Activated T-helper 1 cell treated with Interleukin-2 at 50 U/mL for 16 hours (primary cell): ENCODE measurements at places on chromosomes 6 and 20.

- no peak for DNase-seq
Measured at GRCh38 chr20:44357555-44358125, 2.1 kb downstream of the HNF4A start.

DNA sequence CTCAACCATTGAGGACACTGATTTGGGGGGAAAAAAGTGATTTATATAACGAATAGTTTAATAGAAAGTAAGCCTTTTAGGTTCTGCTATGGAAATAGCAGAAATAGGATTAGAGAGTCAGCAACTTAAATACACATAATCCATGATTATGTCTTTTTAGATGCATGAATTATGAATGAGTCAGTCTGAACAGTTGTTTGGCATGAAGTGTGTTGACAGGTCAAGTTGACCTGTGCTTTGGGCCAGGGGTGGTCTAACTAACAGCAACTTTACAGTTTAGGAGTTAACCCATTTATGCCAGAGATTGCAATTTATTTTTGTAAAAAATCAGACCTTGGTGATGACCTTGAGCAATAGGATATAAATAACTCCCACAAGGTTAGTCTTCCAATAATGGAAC lies 191.3 kb downstream of the MTFR2 start:
- DNase-seq, result no peak

DNA sequence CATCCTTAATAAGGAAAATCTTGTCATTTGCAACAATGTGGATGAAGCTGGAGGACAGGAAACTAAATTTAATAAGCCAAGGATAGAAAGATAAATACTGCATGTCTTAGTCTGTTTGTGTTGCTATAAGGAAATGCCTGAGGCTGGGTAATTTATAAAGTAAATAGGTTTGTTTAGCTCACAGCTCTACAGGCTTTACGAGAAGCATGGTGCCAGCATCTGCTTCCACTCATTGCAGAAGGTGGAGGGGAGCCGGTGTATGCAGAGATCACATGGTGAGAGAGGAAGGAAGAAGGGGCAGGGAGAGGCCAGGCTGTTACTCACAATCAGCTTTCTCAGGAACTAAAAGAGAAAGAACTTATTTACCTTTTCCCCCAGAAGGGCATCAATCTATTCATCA lies 118.9 kb upstream of the SMLR1 start:
- no peak for DNase-seq

DNA sequence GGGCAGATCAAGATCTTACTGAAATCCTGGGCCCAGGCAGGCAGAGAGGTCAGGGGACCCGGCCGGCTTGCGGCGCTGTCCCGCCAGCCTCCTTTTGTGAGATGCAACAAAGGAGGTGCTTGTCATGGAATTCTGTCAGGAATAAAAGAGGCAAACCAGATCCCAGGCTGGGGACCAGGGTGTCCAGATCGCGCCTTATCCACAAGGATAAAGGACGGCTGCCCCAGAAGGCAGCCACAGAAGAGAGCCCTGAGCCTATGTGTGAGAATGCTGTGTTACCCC lies 42.6 kb upstream of the CDH22 start:
- DNase-seq, result no peak

DNA sequence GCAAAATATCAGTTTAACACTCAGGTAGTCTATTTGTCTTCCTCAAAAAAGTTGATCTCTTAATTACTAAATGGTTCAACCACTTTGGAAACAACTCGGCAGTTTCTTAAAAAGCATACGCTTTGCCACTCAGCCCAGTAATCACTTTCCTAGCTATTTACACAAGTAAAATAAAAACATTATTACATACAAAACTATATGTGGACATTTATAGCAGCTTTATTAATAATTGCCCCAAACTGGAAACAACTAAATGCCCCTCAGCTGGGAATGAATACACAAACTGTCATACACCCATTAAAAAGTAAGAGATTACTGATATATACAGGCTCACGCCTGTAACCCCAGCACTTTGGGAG lies 7.4 kb downstream of the EEF1A1 start:
- DNase-seq, result no peak

DNA sequence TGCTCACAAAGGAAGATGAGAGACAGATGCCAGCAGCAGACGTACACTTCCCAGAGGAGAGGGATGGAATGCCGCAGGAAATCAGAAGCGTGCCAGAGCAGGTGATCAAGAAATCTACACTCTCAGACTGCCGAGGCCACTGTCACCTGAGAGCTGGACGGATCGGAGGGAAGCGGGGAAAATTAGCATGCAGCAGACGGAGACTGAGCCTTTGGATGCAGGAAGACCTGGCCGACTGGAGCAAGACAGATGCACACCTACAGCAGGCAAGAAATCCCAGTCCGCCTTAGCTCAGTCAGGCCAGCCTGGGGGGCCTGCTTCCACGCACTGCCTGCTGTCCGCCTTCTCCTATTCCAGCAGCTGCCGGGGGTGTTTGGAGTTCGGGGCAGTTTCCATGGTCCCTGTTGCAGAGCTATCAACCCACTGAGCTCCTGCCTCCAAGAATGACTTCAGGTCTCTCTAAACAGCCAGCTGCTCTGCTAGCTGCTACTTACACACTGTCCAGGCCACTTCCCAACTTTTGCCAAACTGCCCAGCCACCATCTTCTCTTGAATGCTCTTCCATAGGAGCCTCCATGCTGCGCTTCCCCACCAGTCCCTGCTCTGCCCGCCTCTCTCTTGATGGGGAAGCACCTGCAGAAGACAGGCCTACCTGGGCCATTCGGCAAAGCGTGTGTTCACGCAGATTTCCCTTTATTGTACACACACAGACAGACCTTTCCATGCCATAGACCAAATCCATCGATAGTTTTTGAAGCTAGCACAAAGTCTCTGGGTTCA lies 368.5 kb downstream of the ZFAND3 start:
- DNase-seq, result no peak

GRCh38 chr20:33657704-33658095 lies 4.4 kb upstream of the C20orf144 start:
- no peak for DNase-seq
